LHCN-M2 (cell line): ENCODE measurements at places on chromosomes 2 and 18. TPM values are rescaled to one million over a fixed set of nuclear protein-coding genes. Genes with fewer than 3 reads are reported as not detected.
A peak's percentile ranks its signal among the peaks of the same experiment; 100 is the strongest.

Gene ZBTB7C
- total RNA-seq = 0.06 and 0.17 TPM in 2 replicates

DNA sequence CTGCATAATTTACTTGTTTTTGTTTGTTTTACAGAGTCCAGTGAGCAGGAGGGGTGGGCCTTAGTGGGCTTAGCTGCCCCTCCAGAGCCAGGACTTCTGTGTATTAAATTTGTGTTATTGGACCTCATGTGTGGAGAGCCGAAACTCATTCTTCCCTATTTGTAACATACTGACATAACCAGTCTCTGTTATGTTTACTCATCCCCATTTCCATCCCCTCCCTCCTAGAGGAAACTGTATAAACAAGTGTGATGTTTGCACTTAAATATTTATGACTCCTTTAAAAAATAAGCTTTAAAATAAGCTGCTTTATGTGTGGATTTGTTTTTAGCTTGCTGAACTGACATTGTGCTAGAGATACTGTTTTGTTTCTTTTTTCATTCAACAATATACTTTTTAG is 13.8 kb downstream of the ZNF512 start:
- DNase-seq = no peak

Gene ABCG5
- not detected in 2 replicates for total RNA-seq

- no peak for DNase-seq
These were observed 34.7 kb downstream of the GBX2 start for GRCh38 chr2:236133410-236134012.

DNA sequence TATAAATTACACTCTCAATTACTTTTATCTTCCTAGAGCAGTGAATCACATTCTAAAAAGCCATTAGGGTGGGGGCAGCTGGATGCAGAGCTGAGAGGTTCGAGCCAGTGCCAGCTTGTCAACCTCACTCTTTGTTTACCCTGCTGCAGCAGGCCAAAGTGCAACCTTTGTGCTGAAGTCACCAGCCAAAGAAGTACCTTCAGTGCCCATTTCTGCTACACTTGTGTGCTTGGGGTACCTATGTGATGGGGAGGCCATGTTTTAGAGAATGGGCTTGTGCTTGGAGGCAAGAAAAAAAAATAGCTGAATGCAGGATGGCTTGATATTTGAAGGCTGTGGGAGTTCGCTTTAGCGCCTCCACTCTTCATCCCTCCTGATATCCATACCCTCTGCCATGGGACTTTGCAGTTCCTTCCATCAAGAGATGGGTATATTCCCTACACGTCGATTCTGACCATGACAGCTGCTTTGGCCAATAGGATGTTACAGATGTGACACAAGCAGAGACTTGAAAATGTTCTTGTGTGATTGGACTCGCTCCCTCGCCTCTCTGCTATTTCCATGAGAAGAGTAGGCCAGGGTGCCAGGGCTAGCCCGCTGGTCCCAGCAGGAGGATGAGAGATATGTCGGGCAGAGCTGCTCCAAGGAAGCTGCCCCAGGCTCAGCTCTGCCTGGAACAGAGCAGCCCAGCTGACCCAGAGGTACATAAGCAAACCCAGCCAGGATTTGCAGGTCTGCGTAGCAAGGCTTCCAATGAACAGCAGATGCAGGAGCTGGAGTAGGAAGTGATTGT is 12.7 kb upstream of the FZD5 start:
- DNase-seq = no peak

- no peak for DNase-seq
These were observed 152.2 kb downstream of the MTX2 start for GRCh38 chr2:176421297-176422050.

DNA sequence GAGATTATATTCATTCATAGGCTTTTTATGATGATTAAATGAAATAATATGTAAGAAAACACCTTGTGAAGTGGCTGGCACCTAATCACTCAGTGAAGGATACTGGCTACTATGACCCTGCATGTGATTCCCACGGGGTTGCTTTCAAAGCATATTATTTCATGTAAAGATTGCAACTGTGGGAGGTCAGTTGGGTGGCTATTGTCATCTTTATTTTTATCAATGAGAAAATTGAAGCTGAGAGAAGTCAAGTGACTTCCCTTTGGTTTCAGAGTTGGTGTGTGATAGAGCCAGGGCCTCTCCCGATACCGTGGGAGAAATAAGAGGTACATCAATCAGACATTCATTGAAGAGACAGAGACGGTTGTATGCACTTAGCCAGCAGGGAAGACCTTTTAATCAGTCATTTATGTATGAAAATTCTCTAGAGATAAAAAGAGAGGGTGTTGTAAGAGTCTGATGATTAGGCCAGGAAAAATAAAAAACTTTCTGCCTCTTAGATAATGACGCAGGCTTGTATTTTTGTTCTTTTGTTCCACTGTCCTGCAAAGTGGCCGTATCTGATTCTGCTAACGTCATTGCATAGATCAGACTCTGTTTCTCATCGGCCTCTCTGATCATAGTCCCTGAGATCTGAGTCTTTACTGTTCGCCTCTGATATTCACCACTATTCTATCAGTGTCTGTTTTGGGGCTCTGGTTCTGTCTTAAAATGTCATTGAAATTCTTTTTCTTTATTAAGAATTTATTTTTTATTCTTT is 50.5 kb downstream of the QPCT start:
- no peak for DNase-seq

Gene ANKRD62
- not detected in 2 replicates for total RNA-seq

DNA sequence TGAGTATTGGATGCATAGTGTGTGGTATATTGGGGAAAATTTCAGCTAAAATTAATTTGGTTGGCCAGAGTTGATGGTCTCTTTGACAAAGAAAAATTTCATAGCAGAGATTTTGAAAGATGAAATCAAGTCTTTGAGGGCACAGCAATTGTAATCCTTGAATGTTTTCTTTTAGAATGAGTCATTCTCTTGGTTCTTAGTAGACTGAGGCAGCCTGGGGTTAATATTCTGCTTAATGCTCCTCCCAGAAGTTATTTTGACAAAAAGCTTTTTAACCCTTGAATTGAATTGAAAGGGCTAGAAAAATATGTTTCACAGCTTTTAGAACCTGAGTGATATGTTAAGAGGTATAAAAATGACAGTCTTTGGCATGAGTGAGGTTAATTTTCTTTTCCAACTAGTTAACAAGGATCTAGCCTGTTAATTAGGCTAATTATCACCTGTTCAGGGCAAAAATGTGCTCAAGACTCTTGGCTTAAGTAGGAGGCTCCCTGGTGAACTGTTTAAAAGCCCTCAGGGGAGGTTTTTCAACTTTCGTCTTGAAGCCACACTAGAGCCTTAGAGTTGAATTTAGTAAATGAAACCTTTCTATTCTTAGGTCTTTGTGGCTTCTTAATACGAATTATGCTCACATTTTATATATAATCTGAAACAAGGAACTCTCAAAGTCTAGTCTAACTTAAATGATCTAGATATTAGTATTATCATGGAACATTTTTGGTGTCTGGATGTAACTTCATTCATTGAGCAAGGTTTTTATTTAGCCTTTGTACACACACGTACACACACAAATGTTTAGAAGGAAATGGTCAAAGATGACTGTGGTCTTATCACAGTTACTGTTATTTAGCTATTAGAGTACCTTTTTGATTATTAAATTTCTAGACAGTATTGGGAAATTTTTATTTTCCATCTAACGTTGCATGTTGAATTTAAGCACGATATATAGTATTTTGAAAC is 272.5 kb downstream of the ZNF407 start:
- DNase-seq = peak; percentile 26

DNA sequence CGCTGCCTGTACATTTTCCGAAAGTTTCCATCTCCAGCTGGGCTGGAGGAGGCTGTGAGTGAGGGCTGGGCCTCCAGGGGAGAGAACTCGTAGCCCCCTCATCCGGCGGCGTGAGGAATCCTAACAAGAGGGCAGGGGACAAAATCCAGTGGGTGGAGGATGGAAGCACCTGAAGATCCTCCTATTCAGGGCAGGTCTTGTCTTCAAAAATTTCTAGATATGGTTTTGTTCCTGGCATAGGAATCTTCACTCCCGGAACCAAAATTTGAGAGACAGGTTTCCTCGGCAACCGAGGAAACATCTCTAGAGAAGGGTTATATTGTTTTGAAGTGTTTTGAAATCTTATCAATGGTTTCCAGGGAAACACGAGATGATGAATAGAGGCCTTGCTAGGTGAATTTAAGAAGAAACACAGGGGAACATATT is 136.7 kb downstream of the SH3BP4 start:
- DNase-seq = no peak

DNA sequence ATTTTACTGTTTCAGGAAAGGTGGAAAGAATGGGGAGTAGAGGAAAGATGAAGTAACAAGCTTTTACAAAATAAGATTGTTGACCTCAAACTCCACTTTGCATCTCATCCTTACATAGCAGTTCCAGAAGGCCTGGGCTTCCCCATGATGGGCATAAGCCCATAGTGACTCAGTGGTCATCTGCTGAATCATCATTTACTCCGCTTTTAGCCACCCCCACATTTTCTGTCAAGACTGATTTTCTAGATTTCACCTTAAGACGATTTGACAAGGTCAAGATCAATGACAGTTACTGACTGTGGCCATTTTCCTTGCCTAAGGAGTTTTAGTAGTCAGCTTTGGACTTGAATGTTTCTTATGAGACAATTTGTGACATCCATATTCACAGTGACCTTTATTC is 49.4 kb downstream of the PLEKHM3 start:
- DNase-seq = no peak

DNA sequence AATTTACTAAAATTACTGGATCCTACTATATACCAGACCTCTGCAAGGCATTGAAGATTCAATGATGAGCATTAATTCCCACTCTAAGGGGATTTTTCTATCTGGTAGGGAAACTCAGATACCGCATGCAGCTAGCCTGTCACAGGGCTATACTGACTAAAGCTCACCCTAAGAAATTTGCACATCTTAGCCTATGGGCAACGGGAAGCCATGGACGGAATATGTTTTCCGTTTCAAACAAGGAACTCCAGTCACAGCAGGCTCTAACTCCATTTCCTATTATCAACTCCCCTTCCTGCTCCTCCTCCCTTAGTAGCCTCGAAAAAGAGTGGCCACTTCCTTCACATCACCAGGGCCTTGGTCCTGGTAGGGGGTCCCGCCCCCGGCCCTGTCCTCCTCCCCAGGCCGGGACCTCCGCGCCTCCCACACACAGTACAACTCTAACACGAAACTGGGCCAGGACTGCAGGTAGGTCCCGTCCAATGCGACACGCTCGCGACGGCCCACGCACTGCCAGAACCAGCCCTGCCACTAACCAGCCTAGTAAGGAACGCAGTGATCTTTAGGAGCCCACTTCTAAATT is 659 bp upstream of the COX5B start:
- DNase-seq = peak; percentile 13

Gene APLF
- total RNA-seq = 2.0 and 3.4 TPM in 2 replicates

DNA sequence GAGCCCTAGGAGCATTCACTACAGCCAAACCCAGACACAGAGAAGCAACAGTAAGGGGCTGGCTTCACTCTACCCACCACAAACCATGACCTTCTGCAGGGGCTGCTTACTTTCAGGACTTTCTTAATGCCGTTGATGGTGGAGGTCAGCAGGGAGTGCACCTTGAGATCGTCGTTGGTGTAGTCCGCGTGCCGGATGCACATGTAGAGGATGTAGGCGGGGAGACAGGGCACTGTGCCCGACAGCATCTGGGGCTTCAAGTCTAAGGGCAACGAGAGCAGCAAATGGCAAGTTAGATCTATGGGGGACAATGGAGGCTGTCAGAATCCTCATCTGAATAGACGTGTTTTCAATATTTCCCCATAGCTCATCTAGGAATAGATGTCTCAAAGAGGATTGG is 29.8 kb upstream of the ACAA2 start:
- no peak for DNase-seq

- DNase-seq = peak; percentile 49
These were observed 13.9 kb downstream of the ARPC2 start for GRCh38 chr2:218230882-218231281.

- DNase-seq = peak; percentile 36
These were observed 124.8 kb downstream of the PHLPP1 start for GRCh38 chr18:62839874-62840713.

GRCh38 chr18:68301441-68301840 is 413.5 kb downstream of the TMX3 start:
- DNase-seq = no peak

DNA sequence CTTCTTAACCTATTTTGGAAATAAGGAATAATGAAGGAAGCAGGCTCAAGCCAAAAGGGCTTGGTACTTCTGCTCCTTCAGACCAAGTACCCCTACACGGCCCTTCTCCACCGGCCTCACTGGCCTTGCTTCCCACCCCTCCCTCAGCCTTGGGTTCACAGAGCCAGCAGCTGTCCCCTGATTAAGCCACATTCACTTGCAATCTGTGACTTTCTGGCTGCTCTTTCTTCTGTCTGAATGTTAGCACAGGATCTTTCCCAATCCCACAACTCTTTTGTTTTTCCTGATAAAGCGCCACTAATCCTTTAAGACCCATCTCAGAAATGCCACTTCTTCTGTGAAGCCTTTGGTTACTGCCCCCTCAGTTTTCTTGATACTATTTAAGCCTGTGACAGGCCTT is 52.4 kb downstream of the REEP1 start:
- no peak for DNase-seq
